Purkinje cell (primary cell): ENCODE measurements at places on chromosomes 16 and 17. TPM values are rescaled to one million over a fixed set of nuclear protein-coding genes. Genes with fewer than 3 reads are reported as not detected.

AMZ2 gene
- 215 and 258 TPM in 2 replicates for polyA plus RNA-seq

MT1X gene
- 397 and 562 TPM in 2 replicates for polyA plus RNA-seq

SLC5A2 gene
- polyA plus RNA-seq, result 8.3 and 9.3 TPM in 2 replicates

NLK gene
- 61.1 and 62.6 TPM in 2 replicates for polyA plus RNA-seq

TBC1D10B gene
- 4.2 and 5.3 TPM in 2 replicates for polyA plus RNA-seq

C1QTNF8 gene
- not detected in 2 replicates for polyA plus RNA-seq

KCNAB3 gene
- polyA plus RNA-seq, result 0.58 TPM in 1 of 2 replicates, not detected in the other

TMED6 gene
- polyA plus RNA-seq, result not detected in 2 replicates

TVP23A gene
- polyA plus RNA-seq, result 6.7 and 7.7 TPM in 2 replicates

SLC4A1 gene
- not detected in 2 replicates for polyA plus RNA-seq
